ENCODE measurements at places on chromosomes 3 and 15.
A peak's percentile ranks its signal among the peaks of the same experiment; 100 is the strongest.

GRCh38 chr3:177545964-177546363 is 348.7 kb upstream of the TBL1XR1 start:
- H3K27ac ChIP-seq = no peak overlapping the region
- peaks cover 13% of the 10 kb centered on the region for H3K4me1 ChIP-seq
- H3K4me3 ChIP-seq = no peak overlapping the region
- H3K36me3 ChIP-seq = no peaks in the 10 kb centered on the region
- H3K27me3 ChIP-seq = no peaks in the 10 kb centered on the region
- DNase-seq = no peak

GRCh38 chr15:93073465-93073952 is 15.5 kb downstream of the RGMA start:
- peaks cover 9% of the 10 kb centered on the region for H3K4me1 ChIP-seq
- H3K27me3 ChIP-seq = peaks cover 57% of the 10 kb centered on the region
- peak overlapping the region; percentile 74 for H3K4me3 ChIP-seq
- DNase-seq = no peak

DNA sequence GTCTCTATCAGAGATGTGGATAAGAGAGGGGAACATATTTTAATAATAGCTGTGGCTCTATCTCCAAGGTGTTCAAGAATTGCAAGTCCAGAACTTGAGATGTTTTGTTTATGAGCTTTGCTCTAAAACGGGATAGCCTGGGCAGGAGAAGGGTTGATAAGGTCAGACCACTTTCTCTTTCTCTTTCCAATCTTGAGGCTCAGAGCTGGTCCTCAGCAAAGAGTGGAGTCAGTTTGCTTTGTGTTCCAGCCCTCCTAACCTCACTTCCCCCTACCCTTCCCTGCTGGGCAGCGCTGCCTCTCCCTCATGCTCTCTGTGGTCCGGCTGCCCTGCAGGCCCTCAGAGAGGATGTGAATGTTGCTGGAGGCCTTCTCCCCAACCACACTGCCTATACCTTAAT is 13.8 kb downstream of the KLHL6 start:
- peak overlapping the region; percentile 12 for H3K4me3 ChIP-seq

DNA sequence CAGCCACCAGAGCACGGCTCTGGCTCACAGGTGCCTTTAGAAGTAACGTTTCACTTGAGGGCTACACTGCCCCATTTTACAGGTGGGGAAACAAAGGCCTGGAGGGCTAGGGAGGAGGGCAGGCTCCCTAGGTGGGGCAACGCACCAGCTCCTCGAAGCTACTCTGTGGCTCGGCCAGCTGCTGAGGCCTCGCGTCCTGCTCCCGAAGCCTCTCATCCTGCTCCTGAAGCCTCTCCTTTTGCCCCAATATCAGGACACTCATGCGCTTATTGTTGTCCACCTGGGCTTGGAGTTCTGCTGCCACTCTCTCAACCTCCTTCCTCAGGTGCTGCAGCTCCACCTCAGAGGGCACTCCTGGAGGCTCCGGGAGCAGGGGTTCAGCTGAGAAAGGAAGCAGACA is 28.2 kb upstream of the OR4F6 start:
- H3K4me1 ChIP-seq = no peaks in the 10 kb centered on the region
- H3K36me3 ChIP-seq = no peaks in the 10 kb centered on the region
- H3K27ac ChIP-seq = no peak overlapping the region
- peaks cover 3% of the 10 kb centered on the region for H3K27me3 ChIP-seq

DNA sequence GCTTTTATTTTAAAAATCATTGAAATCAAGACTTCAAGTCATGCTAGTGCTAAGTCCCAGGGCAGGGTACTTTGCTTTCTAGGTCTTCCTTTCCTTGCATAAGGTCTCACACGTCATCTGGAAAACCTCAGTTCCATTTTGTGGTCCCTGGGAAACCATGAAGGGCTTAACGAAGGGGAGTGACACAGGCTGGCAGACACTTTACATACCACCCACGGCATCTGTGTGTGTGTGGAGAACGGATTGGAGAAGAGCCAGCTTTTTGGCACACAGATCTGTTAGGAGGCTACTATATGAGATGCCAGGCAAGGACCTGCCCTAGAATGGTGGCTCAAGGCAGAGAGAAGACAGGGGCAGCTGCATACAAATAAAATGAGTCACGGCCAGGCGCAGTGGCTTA is 107.5 kb upstream of the NSMCE3 start:
- peaks cover 6% of the 10 kb centered on the region for H3K27me3 ChIP-seq
- no peaks in the 10 kb centered on the region for H3K4me1 ChIP-seq
- H3K27ac ChIP-seq = no peak overlapping the region
- DNase-seq = no peak
- H3K36me3 ChIP-seq = no peaks in the 10 kb centered on the region
- H3K4me3 ChIP-seq = no peak overlapping the region

- DNase-seq = no peak
- H3K36me3 ChIP-seq = no peaks in the 10 kb centered on the region
- H3K27me3 ChIP-seq = no peaks in the 10 kb centered on the region
- no peak overlapping the region for H3K4me3 ChIP-seq
- no peak overlapping the region for H3K27ac ChIP-seq
Observed at GRCh38 chr3:160090653-160091052, 102.0 kb downstream of the IL12A start.

- DNase-seq = no peak
- H3K4me1 ChIP-seq = no peaks in the 10 kb centered on the region
- no peak overlapping the region for H3K27ac ChIP-seq
- H3K4me3 ChIP-seq = no peak overlapping the region
- H3K36me3 ChIP-seq = no peaks in the 10 kb centered on the region
Observed at GRCh38 chr3:36494461-36495109, 114.3 kb downstream of the STAC start.

DNA sequence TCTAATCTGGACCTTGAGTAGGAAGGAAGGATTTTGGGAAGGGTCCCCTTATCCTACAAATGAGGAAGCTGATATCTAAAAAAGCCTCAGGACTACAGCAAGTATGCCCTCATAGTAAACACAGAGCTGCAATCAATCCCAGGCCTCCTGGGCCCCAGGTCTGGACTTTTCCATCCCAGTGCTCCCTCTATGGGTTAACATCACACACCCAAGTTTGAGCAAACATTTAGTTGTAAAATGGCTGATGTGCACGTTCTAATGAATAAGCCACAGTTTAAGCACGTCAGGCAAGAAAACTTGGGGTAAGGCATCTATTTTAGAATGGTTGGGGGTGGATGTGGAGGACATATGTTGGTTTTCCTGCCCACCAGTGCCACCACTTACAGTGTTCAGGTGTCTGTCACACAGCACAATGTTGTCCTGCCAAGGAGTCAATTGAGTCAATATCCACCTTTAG is 44.3 kb upstream of the UBE2E1 start:
- H3K4me1 ChIP-seq = peaks cover 35% of the 10 kb centered on the region
- no peak for DNase-seq
- H3K27me3 ChIP-seq = peaks cover 3% of the 10 kb centered on the region
- no peak overlapping the region for H3K4me3 ChIP-seq
- peak overlapping the region; percentile 60 for H3K27ac ChIP-seq

DNA sequence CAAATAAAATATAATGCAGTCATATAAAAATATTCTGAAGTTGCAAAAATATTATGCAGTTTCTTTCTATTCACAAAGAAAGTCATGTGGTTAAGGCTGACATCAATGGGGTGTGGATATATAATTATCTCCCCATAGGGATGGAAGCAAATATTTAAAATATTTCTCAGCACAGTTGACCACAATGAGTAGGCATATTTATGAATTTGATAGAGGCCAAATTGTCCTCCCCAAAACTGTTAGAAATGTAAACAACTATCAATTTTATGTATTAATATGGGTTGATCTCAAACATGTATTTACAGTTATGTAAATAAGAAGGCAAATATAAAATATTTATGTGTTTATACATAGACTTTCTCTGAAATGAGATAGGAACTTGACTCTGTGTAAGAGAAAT is 246.0 kb upstream of the CBLB start:
- peaks cover 7% of the 10 kb centered on the region for H3K36me3 ChIP-seq
- no peak overlapping the region for H3K4me3 ChIP-seq
- peaks cover 22% of the 10 kb centered on the region for H3K4me1 ChIP-seq
- H3K27ac ChIP-seq = no peak overlapping the region
- peaks cover 2% of the 10 kb centered on the region for H3K27me3 ChIP-seq
- DNase-seq = no peak

- H3K4me1 ChIP-seq = no peaks in the 10 kb centered on the region
- no peaks in the 10 kb centered on the region for H3K36me3 ChIP-seq
- peaks cover 16% of the 10 kb centered on the region for H3K27me3 ChIP-seq
- no peak for DNase-seq
- no peak overlapping the region for H3K27ac ChIP-seq
- H3K4me3 ChIP-seq = no peak overlapping the region
Observed at GRCh38 chr3:170606675-170607074, 20.8 kb upstream of the SLC7A14 start.

DNA sequence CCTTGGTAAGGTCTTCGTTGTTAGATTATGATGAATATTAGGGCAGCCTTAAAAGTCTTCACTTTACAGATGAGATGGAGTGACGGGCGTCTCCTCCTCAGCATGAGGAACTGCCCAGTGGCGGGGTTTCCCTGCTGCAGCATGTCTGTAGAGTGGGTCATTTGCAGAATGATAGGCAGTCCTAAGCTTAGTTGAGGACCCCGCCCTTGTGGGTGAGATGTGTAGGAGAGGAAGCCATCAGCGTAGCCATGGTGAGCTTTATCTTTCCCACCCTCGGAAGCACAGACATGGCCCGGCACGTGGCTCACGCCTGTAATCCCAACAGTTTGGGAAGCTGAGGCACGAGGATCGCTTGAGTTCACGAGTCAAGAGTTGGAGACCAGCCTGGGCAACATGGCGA is 877 bp downstream of the NIT2 start:
- H3K4me3 ChIP-seq = peak overlapping the region; percentile 98
- peaks cover 23% of the 10 kb centered on the region for H3K4me1 ChIP-seq
- peak overlapping the region; percentile 97 for H3K27ac ChIP-seq
- no peaks in the 10 kb centered on the region for H3K27me3 ChIP-seq

DNA sequence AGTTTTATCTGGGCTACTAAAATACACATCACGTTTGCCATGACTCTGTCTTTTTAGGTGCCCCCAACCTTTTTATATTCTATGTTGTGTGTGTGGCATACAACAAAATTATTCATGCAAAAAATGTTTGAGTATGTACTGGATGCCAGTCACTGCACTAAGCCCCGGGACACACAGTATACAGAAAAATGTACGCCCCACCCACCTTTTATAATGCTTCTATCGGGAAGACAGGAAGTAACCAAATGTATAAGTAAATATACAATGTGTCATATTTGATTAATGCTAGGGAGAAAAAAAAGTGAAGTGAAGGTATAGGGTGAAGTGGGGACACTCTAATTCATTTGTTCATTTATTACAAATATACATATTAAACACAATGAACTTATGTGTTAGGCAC is 503.4 kb upstream of the MDFIC2 start:
- no peaks in the 10 kb centered on the region for H3K4me1 ChIP-seq
- no peak overlapping the region for H3K4me3 ChIP-seq
- H3K27me3 ChIP-seq = peaks cover 4% of the 10 kb centered on the region
- no peak overlapping the region for H3K27ac ChIP-seq

Measured in activated naive CD8-positive, alpha-beta T cell treated with anti-CD3 and anti-CD28 coated beads, Interleukin-2, amount 50 U/mL, for 24 hours (primary cell).